ENCODE measurements at places on chromosomes 4 and X.

DNA sequence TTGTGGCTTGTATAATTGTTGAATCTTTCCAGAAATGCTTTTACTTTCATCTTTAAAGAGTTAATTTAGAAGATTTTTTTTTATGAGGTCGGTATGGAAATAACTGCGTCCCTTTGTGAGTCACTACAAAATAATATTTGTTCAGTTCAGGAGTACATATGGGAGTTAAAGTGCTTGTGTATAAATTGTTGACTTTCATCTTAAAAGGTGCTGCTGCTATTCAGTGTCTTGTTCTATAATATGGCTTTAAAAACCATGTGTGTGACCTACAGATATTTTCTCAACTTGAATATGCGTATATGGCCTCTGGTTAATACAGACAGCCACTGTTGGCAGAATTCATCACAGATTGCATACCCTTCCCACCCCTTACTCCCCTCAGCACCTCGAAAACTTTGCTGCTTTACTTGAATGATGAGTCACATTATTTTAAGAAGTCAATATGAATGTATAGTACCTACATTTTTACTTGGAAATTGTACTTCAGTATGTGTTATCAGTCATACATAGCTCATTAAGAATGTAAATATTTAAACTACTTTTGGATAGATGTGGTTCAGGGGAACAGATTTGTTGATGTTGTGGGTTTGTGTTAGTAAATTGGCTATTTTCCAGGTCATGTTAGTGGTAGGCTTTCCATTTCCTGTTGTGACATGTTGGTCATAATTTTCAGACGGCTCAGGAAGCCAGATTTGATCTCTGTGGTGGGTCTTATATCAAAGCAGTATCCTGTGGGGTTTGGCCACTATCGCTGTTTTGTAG is 1.5 kb downstream of the CLCN3 start:
- peak; percentile 91 for DNase-seq

DNA sequence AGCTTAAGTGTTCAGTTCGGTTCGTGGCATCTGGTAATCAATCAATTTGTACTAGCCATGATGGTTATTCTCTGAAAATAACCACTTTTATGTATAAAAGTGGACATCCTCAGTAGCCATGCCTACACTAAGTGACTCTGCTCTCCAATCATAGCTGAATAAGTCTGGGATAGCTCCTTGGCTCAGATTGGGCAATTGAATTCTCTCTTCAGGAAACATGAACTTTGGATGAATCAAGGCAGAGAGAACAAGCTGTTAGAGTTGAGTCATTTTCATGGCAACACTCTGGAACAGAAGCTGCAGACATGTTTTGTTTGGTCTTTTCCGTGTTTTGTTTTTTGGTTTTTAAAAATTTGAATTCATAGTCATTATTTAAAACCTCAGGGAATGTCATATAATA is 66.8 kb upstream of the TMEM164 start:
- peak; percentile 51 for DNase-seq

- no peak for DNase-seq
These were observed 44.8 kb upstream of the RPS6KA3 start for GRCh38 chrX:20311505-20311904.

- no peak for DNase-seq
These were observed 239.2 kb downstream of the DKK2 start for GRCh38 chr4:106796876-106797275.

GRCh38 chr4:37993806-37994205 is 33.6 kb downstream of the PTTG2 start:
- no peak for DNase-seq

DNA sequence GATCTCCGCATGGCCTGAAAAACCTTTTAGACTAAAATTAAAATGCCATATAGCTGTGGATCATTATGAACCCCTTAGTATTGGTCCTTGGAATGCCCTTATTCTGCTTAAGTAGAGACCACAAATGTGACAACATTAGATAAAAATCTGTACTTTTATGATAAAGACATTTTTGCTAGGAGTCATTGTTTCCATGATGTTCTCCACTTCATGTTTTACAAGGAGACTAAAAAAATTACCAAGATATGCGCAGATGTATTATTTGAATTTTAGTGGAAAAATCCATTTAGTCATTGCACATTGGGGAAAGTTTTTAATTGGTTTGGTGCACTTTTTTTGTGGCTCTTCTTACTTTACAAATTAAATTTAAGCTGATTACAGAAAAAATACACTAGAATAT is 85.1 kb upstream of the HPRT1 start:
- no peak for DNase-seq

- no peak for DNase-seq
These were observed 57.0 kb downstream of the NOP14 start for GRCh38 chr4:2906218-2906617.
